ENCODE measurements at places on chromosomes 13 and 19.

DNA sequence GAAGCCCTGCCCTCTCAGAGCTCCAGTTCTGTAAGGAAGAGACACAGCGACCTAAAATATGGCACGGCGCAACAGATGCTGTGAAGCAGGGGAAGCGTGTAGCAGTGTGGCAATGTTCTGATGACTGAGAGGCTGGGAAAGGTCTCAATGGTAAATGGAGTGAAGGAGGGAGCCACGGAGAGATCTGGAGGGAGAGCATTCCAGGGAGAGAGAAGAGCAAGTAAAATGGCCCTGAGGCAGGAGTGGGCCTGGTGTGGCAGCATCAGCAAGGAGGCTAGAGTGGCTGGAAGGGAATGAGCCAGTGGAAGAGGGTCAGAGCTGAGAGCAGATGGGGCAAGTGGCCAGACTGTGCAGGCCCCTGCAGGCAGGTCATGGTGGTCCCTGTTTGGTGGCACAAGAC is 16.4 kb downstream of the RCN3 start:
- DNase-seq: no peak

DNA sequence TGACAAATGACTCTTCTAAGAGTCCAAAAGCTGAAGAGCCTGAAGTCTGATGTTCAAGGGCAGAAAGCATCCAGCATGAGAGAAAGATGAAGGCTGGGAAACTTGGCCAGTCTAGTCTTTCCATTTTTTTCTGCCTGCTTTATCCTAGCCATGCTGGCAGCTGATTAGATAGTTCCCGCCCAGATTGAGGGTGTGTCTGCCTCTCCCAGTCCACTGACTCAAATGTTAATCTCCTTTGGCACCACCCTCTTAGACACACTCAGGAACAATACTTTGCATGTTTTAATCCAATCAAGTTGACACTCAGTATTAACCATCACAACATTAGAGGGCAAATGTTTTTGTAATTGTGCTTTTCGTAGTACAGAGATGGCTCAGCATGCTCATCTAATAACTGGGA is 267.5 kb upstream of the KLHL1 start:
- no peak for DNase-seq

- DNase-seq: no peak
Observed at GRCh38 chr13:20099319-20099718, 61.5 kb downstream of the GJA3 start.

DNA sequence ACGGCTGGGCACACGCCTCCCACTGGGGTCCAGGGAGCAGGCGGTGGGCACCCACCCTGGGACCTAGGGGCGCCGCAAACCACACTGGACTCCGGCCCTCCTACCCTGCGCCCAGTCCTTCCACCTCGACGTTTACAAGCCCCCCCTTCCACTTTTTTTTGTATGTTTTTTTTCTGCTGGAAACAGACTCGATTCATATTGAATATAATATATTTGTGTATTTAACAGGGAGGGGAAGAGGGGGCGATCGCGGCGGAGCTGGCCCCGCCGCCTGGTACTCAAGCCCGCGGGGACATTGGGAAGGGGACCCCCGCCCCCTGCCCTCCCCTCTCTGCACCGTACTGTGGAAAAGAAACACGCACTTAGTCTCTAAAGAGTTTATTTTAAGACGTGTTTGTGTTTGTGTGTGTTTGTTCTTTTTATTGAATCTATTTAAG is 1.6 kb downstream of the JUNB start:
- DNase-seq: no peak

GRCh38 chr19:1980809-1981181 is 34.7 kb downstream of the BTBD2 start:
- no peak for DNase-seq

- no peak for DNase-seq
Observed at GRCh38 chr19:31089681-31090080, 259.6 kb downstream of the TSHZ3 start.

DNA sequence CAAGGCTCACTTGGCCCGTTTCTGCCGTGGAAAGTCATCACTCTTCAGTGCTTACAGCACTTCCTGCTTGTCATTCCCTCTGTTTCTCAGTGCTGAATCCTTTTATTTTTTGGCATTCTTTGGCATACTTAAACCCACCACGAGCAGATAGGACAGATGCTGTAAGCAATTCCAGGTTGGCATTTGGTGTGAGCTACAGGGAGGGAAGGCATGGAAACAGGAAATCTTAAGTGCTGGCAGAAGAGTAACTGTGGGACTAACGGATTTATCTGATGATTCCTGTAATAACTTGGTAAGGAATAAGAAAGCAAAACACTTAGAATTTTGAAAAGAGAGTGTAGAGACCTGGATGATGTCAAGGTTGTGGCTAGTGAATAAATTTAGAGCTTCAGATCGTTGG is 273.4 kb downstream of the GPC6 start:
- no peak for DNase-seq

DNA sequence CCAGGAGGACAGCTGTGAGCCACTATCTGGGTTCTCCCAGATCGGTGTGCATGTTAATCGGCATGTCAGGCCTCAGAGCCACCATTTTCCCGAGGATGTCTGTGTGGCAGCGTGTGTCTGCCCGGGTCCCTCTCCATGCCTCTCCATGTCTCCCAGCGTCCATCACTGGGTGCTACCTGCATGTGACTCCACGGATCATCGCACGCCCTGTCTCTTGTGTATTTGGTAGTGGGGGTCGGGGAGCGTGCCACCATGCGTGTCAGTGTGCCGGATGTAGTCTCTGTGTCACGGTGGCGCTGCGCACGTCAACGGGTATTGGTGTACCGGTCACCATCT is 5.9 kb downstream of the NFIX start:
- no peak for DNase-seq

GRCh38 chr19:52224211-52224610 is 34.4 kb downstream of the PPP2R1A start:
- no peak for DNase-seq

DNA sequence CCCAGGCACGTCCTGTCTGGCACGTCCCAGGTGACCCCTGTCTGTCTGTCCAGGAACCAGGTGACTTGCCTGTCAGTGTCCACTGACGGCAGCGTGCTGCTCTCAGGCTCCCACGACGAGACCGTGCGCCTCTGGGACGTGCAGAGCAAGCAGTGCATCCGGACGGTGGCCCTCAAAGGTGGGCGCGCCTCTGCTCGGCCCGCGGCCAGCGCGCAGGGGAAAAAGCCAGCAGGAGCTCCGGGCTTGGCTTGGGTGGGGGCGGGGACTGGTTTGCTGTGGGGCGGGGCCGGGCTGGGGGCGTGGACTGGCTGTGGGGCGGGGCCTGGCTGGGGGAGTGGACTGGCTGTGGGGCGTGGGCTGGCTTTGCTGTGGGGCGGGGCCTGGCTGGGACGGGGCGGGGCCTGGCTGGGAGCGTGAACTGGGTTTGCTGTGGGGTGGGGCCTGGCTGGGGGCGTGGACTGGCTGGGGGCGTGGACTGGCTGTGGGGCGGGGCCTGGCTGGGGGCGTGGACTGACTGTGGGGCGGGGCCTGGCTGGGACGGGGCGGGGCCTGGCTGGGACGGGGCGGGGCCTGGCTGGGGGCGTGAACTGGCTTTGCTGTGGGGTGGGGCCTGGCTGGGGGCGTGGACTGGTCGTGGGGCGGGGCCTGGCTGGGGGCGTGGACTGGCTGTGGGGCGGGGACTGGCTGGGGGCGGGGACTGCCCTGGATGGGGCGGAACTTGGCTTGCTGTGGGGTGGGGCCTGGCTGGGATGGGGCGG is 7.2 kb downstream of the WDR18 start:
- DNase-seq: peak; percentile 61

DNA sequence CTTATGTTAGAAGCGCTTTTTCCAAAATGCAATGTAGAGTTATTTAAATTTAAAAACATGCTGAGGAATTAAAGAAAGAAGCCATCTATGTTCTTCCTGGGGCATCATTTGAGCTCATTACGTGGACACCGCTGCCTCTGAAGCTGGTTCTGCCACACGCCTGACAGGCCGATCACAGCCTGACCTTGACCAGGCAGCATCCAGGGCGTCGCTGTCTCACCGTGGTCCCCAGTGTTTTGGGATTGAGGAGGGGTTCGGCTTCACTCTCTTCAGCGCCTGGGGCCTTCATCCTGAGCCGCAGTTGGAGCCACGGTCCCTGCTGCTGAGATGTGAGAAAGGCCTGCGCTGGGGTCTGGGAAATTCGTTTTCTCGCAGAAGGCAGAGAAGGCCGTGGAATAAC is 64.0 kb downstream of the ATP11A start:
- DNase-seq: no peak

- peak; percentile 71 for DNase-seq
Observed at GRCh38 chr19:40416918-40417642, 3.9 kb upstream of the PRX start.

- no peak for DNase-seq
Observed at GRCh38 chr13:33554919-33555791, 262.8 kb upstream of the RFC3 start.

GRCh38 chr19:35125749-35126623 is 8.9 kb downstream of the LGI4 start:
- DNase-seq: no peak

GRCh38 chr13:109744512-109745051 is 41.8 kb downstream of the IRS2 start:
- DNase-seq: peak; percentile 75

DNA sequence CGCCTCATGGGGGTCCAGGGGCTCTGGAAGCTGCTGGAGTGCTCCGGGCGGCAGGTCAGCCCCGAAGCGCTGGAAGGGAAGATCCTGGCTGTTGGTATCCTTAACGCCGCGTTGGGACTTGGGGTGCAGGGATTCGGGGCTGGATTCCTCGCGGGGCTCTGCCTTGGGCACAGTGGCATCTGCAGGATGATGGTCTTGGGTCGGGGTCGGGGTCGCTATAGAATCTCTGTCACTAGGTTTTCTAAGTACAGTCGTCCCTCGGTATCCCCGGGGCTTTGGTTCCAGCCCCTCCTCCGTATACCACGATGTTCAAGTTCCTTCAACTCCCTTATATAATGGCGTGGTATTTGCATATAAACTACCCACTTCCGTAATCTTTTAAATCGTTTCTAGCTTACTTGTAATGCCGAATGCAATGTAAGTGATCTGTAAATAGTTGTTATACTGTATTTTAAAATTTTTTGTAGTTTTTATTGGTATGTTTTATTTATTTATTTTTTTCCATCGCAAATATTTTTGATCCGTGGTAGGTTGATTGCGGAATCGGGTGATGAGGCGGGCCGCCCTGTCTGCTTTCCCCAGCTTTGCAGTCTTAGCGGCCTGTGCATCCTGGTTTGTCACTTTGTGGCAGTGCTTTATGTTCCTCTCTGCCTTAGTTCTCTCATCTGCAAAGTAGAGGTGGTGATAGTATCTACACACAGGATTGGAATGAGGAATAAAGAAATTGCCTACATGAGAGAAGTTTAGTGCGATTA is 606 bp downstream of the ERCC5 start:
- DNase-seq: peak; percentile 67

GRCh38 chr19:16470541-16470910 is 1.2 kb downstream of the EPS15L1 start:
- peak; percentile 14 for DNase-seq

DNA sequence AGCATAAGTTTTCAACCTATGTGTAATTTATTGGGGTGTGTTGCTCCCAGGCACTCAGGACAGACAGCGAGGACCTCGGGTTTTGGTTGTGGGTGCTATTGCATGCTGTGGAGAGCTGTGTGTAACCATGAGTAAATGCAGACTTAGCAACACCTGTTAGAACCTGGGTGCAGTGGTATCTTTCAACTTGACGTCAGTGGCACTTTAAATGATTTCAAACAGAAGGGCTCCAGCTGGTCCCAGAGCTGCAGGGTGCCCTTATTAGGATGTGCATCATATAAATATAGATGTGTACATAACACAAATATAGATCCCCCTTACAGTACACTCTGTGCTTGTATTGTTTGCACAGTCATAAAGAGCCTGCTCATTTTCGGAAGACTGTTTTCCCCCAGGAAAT is 228.3 kb upstream of the IRS2 start:
- no peak for DNase-seq

- DNase-seq: peak; percentile 84
Observed at GRCh38 chr13:114132419-114133121, at the start of gene RASA3. Gene RASA3 (minus strand): TSS chr13:114132623. CDS start chr13:114132489, 134 bp downstream.

DNA sequence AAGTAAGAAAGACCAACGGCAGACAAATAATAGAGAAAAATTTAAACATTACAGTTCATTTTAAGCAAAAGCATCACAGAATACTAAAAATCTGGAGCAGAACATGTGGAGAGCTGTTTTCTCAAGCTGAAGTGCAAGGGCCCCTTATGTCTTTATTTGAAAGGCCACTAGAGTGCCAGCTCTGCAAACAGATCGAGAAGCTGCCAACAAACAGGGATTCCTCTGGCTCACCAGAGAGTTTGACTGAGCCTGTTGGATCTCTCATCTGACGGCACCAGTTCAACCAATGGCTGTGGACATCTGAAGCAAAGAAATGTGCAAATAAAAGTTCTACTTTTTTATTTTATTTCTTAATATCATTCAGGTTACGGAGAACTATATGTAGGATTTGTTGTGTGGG is 119.7 kb downstream of the COL4A2 start:
- no peak for DNase-seq

- DNase-seq: peak; percentile 34
Observed at GRCh38 chr19:39599116-39599515, 3.2 kb upstream of the LGALS13 start.

DNA sequence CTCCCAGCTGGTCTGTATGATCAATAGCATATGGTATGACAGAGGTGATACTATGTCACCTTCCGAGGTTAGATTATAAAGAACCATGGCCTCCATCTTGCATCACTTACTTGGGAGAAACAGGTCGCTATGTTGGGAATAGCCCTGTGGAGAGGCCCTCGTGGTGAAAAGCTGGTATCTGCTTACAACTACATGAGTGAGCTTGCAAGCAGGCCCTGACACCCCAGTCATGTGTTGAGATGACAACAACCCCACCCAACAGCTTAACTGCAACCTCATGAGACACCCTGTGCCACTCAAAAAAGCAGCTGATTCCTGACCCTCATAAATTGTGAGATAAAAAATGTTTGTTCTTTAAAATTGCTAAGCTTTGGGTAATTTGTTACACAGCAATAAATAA is 18.8 kb downstream of the MTRF1 start:
- peak; percentile 13 for DNase-seq

- DNase-seq: no peak
Observed at GRCh38 chr13:55705526-55705925, 1435.2 kb upstream of the PRR20A start.

DNA sequence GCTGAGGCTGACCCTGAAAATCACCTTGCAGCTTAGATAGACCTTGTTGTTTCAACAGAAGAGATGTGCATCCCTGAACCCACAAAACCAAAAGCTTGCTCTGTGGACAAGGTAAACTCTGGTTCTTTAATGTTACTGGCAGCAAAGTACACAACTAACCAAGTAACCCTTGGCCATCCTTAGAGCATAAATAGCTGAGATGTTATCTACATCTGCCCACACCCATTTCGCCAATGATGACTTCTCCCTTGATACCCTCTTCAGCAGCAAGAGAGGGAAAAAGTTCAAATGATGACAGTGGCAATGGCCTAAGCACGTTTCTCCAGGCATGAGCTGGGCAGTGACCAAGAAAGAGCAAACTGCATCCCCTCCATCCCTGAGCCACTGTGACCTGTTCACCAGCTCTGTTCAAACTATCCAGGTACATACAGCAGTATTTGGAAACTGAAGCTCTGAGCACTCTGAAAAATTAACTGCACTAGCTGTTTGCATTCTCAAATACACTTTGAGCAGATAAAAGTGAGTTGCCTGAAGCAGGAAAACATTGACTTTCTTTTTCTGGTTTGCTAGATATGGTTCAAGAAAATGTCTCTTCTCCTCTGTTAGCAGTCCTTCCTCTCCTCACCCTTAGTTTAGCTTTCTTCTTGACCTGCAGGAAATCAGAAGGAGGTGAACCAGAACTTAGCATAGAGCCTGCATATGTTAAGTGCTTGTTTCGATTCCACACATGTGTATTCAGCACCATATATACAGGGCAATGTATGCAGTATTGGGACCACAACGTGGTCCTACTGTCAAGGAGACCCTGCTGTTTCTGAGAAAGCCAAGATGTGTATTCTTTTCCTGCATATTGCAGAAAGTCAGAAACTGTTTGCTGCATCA is 231.7 kb downstream of the FOXO1 start:
- no peak for DNase-seq

Data from ELR (cell line).